NCI-H1436 treated with DMSO at 0.1 percent for 48 hours (cell line): ENCODE measurements at places on chromosomes 11 and 22.

GRCh38 chr11:355581-356458 is 13.5 kb upstream of the B4GALNT4 start:
- no peak for DNase-seq

DNA sequence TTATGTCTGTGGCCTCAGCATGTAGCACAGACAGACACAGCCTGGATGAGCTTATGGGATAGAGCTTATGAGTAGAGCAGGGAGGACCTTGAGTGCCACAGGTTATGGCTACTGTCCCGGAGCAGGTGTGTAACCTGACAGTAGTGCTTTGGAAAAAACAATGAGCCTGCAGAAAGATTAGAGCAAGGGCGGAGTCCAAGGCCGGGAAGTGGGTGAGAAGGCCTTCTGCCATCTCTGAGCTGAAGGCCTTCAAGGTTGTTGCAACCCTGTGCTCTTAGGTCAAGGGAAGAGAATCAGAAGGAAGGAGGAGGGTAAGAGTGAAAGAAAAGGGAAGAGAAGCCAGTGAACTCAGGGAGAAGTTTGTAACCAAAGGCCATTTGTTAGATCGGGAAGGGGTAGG is 3.9 kb upstream of the TAGLN start:
- DNase-seq: no peak

DNA sequence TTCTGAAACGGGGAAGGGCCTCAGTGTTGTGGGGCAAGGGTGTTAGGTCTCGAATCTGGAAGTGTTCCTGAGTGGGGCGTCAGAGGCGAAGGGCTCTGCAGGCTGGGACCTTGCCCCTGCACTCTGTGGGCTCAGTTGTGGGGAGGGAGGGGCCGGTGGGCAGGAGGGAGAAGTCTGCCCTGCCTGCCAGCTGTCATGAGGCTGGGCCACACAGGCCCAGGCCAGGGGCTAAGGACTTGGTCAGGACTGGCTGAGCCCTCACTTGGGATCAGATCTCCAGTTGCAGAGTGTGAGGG is at the start of gene CRACR2B:
TSS of gene CRACR2B (plus strand) at position 23 of the 296 bp plus-strand sequence. CDS start 689 bp downstream, outside the sequence.
- no peak for DNase-seq

- DNase-seq: no peak
These were observed 15.2 kb upstream of the TH start for GRCh38 chr11:2186669-2187279.

DNA sequence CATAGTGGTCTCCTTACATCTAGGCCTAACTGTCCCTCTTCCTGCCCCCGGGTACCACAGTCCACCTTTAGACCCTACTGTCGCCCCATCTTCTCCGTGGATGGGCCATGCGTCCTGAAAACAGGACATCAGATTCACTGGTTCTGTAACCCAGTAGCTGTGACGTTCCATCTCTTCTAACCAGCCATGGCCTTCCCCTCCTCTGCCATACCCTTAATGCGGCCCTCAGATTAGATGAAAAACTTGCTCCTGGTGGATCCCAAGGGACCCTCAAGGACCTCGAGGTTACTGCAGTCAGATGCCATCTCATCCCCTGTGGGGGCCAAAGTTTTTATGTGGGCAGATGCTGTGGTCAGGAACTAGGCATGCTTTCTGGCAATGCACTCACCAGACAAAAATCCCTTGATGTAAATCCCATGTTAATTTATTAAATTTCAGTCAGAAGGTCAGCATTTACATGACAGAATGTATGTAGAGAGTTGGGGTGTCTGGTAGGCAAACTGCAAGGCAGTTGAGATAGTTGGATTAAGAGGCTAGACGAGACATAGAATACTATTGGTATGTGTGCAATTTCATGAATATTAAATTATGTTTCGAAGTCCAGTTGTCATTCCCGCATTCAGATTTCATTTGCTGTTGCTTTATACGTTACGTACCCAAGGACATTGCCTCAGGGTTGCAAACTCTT is 64.3 kb downstream of the WNT11 start:
- DNase-seq: no peak
